Placental pericyte (primary cell): ENCODE measurements at places on chromosomes 7 and 10. TPM values are rescaled to one million over a fixed set of nuclear protein-coding genes. Genes with fewer than 3 reads are reported as not detected.

FOXP2 gene
- total RNA-seq = 0.43 TPM in 1 of 2 replicates, not detected in the other

NRAP gene
- total RNA-seq = not detected in 2 replicates

EIF3B gene
- 192 and 231 TPM in 2 replicates for total RNA-seq

H2AZ2 gene
- total RNA-seq = 66.5 and 148 TPM in 2 replicates

GPC2 gene
- 0.66 and 1.9 TPM in 2 replicates for total RNA-seq

TBL2 gene
- 81.9 and 90.8 TPM in 2 replicates for total RNA-seq

NEURL1 gene
- total RNA-seq = 0.43 and 1.5 TPM in 2 replicates

GIMAP5 gene
- 0.14 TPM in 1 of 2 replicates, not detected in the other for total RNA-seq

SRRT gene
- total RNA-seq = 42.7 and 75.4 TPM in 2 replicates

UFSP1 gene
- 8.8 and 9.3 TPM in 2 replicates for total RNA-seq

PLAC9 gene
- total RNA-seq = 0.29 and 0.44 TPM in 2 replicates

GHRHR gene
- not detected in 2 replicates for total RNA-seq

LLCFC1 gene
- total RNA-seq = not detected in 2 replicates

UNCX gene
- total RNA-seq = not detected in 2 replicates

CCDC172 gene
- total RNA-seq = not detected in 2 replicates

ANKRD61 gene
- total RNA-seq = 0.44 TPM in 1 of 2 replicates, not detected in the other

GPAM gene
- 5.9 and 9.9 TPM in 2 replicates for total RNA-seq

EGFR gene
- 99.8 and 136 TPM in 2 replicates for total RNA-seq
